ENCODE measurements at places on chromosomes 5 and 9.

- no peak for DNase-seq
Observed at GRCh38 chr9:82539856-82540579, 522.9 kb downstream of the RASEF start.

DNA sequence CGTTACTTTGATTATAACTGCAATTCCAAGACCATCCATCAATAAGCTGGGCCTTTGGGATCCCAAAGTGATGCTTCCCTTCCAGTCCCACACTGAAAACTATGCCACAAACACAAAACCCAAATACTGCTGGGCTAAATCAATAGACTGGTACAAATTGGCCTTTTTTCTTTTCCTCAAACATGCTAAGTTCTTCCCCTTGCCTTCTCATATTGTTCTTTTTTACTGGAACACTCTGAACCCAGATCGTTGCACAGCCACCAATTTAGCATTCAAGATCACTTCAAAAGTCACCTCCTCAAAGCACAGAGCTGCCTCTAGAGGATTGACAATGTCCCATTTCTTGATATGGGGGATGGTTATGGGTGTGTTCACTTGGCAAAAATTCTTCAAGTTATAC is 66.0 kb downstream of the ACTL7B start:
- no peak for DNase-seq

GRCh38 chr9:73893230-73893629 is 603.9 kb upstream of the RORB start:
- no peak for DNase-seq

GRCh38 chr9:37466037-37466709 is 923 bp upstream of the ZBTB5 start:
- peak; percentile 37 for DNase-seq

DNA sequence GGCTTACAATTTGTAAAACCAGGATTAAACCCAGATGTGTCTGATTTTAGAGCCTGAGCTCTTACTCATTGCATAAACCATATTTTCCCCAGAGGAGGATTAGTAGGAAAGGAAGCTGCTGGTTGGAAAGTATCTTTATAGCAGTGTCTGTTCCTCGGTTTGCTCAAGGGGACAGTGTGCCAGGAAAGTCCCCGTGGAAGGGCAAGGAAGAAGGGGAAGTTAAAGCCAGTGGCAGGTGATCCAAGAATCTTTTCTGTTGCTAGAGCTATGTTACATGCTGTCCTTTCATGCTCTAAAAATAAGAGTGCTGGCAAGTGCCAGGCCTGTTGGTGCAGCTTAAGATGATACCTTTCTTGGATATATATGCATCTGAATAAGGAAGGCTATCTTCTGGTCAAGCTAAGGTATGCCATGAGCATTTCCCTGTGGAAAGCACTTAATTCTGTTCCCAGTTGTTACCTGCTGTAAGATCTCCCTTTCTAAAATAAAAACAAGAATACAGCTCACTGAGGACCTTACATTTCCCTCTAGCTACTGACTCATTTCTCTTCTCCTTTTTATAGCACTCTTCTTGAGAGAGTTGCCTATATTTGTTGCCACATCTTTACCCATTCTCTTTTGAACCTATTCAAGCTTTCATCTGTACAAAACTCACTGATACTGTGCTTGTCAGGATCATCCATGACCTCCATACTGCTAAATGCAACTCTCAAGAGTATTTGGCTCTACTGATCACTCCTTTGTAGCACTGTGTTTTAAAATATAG is 8.0 kb downstream of the PDCD1LG2 start:
- no peak for DNase-seq

GRCh38 chr9:74755355-74755754 is 132.4 kb downstream of the TRPM6 start:
- no peak for DNase-seq

DNA sequence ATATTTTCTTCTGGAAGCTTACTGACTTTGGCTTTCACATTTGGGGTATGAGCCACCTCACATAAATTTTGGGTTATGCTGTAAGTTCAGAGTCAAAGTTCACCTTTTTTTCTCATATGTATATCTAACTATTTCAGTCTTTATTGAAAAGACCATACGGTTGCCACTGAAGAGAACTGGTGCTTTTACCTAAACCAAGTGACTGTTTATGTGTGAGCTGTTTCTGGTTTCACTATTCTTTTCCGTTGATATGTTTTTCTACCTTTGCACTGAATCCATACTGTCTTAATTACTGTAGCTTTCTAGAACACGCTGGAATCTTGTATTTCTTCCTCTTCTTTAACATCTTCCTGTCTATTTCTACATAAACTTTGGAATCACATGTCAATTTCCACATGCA is 36.3 kb upstream of the SPINK5 start:
- no peak for DNase-seq

- no peak for DNase-seq
Observed at GRCh38 chr5:156896546-156896945, 46.5 kb downstream of the PPP1R2B start.

DNA sequence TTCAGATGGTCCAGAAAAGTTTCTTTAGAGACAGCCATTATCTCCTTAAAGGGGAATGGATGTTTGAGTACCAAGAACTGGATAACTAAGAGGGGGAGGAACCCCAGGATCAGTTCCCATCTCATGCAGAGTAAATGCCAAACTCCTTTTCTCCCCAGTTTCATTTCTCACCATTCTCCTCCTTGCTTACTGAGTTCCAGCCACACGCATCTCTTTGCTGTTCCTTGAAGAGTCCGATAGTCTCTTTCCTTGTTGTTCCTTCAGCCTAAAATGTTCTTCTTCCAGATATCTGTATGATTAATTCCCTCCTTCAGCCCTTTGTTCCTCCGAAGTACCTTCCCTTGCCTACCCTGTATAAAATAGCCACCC is 30.0 kb downstream of the KDM4C start:
- DNase-seq: no peak

GRCh38 chr5:146643776-146644175 is 127.8 kb upstream of the GPR151 start:
- DNase-seq: no peak

- DNase-seq: no peak
Observed at GRCh38 chr5:120151825-120152224, 312.3 kb upstream of the PRR16 start.

DNA sequence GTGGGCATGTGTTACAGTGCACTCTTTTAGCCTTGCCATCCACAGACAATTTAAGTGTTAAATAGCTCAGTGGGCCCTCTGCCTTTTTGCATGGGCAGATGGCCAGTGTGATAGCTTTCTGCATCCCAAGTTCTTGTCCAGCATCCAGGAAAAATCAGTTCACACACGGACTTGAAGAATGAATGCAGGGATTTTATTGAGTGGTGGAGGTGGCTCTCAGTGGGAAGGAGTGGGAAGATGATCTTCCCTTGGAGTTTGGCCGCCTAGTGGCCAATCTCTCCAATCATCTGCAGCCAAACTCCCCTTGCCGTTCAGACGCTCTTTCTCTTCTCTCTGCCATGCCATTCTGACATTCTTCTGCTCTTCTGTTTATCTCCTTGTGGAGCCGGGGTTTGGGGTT is 322.4 kb upstream of the GRAMD2B start:
- no peak for DNase-seq
